A549 (cell line): ENCODE measurements at places on chromosomes 12 and 14. TPM values are rescaled to one million over a fixed set of nuclear protein-coding genes. Genes with fewer than 3 reads are reported as not detected.
A peak's percentile ranks its signal among the peaks of the same experiment; 100 is the strongest.

SMCO2 gene
- 0.08 to 0.14 TPM (median 0.11 TPM) in 3 replicates for polyA plus RNA-seq

PTHLH gene
- 7.7 to 13.4 TPM (median 10.9 TPM) in 3 replicates for polyA plus RNA-seq

CPNE6 gene
- not detected in 3 replicates for polyA plus RNA-seq

GRCh38 chr12:80200414-80200813, 101.1 kb downstream of the OTOGL start:
- no peak for DNase-seq

DNA sequence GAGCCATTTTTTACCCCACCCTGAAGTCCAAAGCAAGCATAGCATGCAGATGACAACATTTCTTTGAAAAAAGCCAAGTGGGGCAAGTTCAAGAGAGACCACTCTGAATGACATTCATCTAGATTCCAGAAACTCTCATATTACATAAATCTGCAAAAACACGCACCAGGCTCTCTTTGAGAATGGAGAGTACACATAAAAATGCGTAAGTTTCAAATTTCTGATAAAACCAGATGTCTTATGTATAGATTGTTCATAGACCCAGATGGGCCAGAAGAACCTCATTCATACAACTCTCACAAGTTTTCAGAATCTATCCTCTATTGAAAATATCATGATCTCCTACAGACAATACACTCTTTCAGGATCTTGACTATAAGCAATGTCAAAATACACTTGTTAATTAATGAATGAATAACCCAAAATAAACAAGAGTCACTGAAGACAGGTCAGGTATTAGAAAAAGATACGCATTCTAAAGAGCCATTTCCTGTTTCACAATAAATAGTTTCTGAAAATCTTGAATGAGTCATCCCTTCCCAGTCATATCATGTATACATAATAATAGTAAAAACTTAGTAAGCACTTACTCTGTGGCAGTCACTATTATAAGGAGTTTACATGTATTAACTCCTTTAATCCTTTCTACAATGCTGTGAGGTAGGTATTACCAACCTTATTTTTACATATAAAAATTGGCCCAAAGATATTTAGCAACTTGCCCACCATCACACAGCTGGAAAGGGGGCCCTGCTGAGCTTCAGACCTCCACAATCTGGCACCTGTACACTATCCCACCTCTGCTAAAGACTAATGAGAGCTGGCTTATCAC, 72.0 kb downstream of the PPP2R5E start:
- peak; percentile 64 for DNase-seq

DNA sequence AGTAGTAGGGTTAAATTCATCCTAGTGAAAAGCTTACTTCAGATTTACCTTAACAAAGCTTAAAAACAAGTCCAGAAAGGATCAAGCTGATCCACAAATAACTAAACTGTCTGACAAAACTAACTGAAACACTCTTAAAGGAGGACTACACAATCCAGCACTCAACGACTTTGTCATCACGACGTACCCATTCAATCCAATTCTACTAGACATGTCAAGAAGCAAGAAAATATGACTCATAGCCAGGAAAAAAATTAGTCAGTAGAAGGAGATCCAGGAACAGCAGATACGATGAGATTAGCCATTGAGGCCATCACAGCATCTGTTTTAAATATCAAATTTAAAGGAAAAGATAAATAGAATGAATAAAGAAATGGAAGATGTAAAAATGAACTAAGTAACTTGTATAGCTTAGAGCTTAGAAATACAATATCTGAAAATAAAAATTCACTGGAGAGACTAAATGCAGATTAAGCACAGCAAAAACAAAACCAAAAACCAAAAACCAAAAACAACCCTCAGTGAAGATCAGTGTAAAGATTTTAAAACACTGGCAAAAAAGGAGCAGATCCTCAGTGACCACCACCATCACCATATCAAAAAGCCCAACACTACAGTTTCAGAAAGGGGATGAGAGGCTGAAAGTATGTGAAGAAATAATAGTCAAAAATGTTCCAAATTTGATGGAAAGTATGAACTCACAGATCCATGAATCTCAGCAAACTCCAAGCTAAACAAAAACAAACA, 95.0 kb upstream of the CCND2 start:
- no peak for DNase-seq

GRCh38 chr14:22955702-22956569, 954 bp downstream of the HAUS4 start:
- DNase-seq = no peak
